ENCODE measurements at places on chromosomes 11 and 22. TPM values are rescaled to one million over a fixed set of nuclear protein-coding genes. Genes with fewer than 3 reads are reported as not detected.

Gene LRRC75B
- 15.2 TPM for total RNA-seq

Gene SORL1
- total RNA-seq, result 130 TPM

Gene PRG2
- 0.22 TPM for total RNA-seq

Gene OR56A1
- not detected for total RNA-seq

Gene OTOG
- not detected for total RNA-seq

Gene CD3E
- total RNA-seq, result 6.7 TPM

Gene SYNGR1
- 4.4 TPM for total RNA-seq

Gene SERPING1
- total RNA-seq, result 78.6 TPM

Gene MS4A6E
- not detected for total RNA-seq

Gene SWAP70
- 15.7 TPM for total RNA-seq

Gene SCN3B
- 0.43 TPM for total RNA-seq

DNA sequence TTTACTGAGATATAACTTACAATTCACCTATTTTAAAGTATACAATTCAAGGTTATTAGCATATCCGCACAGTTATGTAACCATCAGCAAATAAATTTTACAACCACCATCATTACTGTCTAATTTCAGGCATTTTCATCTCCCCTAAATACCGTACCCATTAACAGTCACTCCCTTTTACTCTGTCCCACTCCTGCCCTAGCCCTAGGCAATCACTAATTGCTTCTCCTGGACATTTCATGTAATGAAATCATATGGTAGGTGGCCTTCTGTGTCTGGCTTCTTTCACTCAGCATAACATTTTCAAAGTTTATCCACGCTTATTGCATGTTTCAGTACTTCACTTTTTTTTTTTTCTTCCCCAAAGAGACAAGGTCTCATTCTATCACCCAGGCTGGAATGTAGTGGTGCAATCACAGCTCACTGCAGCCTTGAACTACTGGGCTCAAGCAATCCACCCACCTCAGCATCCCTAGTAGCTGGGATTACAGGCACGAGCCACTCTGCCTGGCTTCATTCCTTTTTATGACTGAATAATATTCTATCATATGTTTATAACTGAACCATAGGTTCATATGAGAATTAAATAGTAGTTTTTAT is 61.4 kb upstream of the CHRM4 start:
- no peak for DNase-seq

- DNase-seq, result no peak
These were observed 23.0 kb upstream of the MYEOV start for GRCh38 chr11:69270941-69271340.

DNA sequence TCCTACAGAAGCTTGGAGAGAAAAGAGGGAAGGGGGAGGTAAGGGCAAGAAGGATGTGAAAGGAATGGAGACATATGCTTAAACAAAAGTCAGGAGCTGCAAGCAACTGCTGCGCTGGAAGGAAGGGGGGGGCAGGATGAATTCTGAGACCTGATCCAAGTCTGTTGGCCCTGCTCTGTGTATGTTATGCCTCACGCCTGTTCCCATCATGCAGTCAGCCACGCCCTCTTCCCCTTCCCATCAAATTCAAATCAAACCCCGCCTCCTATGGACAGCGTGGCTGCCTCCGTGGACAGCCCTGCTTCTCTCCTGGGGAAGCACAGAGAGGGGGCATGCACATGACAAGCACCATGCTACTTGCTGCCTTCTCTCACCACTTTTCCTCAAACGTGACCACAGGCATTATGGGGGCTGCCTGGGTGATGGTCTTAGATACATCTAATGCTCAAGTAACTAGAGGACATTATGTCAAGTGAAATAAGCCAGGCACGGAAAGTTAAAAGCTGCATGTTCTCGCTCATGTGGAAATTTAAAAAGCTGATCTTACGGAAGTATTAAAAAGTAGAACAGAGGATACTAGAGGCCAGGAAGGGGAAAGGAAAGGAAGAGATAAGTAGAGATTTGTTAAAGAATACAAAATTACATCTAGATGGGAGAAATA is 45.8 kb upstream of the CYP2D6 start:
- no peak for DNase-seq

- no peak for DNase-seq
These were observed 33.1 kb upstream of the SPTBN2 start for GRCh38 chr11:66762088-66762487.

- no peak for DNase-seq
These were observed 443 bp upstream of the CELF1 start for GRCh38 chr11:47553406-47553743.

GRCh38 chr11:72750086-72750485 is 2.1 kb downstream of the ARAP1 start:
- DNase-seq, result no peak

DNA sequence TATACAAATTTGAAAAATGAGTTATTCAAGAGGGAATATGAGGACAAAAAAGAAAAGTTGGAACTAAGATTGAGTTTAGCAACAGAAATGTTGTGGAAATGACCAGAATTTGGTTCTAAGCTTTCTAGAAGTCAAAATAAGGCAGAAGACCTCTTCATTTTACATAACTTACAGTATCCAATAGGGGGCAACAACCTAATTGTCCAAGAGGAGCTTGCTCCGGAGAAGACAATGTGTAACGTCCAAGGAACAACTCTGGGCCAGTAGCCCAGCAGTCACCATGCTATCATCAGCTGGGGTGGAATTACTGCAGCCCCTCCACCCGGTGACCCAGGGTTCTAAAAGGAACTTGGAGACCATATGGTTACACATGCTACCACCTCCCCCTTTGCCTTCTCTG is 14.1 kb downstream of the CNTF start:
- no peak for DNase-seq

DNA sequence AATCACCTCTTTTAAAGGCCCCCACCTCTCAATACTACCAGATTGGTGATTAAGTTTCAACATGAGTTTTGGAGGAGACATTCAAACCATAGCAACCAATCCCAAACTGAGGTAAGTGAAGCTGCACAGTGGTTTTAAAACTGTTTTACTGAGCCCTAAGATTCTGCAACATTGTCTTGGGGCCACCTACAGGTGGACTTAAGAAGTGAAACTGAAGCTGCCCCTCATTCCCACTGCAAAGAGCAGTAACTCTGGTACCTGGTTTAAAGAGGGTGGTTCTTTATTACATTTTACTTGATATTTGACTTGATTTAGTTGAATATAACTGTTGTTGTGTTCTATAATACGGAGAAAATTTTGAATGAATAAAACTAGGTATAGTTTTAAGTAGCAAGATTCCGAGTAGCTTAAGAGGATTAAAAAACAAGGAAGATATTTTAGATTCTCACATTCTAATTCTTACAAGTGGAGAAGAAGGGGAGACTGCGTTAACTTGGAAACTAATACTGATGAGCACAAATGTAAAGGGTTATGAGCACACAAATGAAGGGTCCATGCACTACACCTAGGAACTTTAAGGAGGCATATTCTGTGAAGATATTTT is 26.7 kb downstream of the SYT9 start:
- DNase-seq, result no peak

- DNase-seq, result no peak
These were observed 37.1 kb downstream of the RPL27A start for GRCh38 chr11:8719721-8720120.

- no peak for DNase-seq
These were observed 21.7 kb upstream of the MICALL1 start for GRCh38 chr22:37884420-37884819.

- DNase-seq, result no peak
These were observed 114.9 kb downstream of the MPPED2 start for GRCh38 chr11:30471244-30471643.

DNA sequence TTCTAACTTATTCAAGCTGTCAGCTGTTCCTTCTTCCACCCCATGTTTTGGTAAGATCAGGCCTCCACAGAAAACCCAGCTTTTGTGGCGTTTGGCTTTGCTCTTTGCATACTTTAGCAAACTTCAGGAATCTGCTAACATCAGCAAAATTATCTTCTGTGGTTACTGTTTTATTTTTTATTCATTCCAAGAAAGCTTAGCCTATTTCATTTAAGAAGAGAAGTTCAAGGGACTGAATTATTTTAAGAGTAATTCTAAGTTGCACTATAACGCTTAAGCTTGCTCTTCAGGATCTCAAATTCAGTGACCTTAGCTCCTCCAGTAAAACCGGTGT is 1.1 kb downstream of the JHY start:
- no peak for DNase-seq

GRCh38 chr11:83728281-83728680 is 442.1 kb upstream of the CCDC90B start:
- no peak for DNase-seq

GRCh38 chr22:49480331-49480730 is 347.3 kb downstream of the BRD1 start:
- no peak for DNase-seq

GRCh38 chr11:70040452-70040851 is 37.7 kb upstream of the ANO1 start:
- no peak for DNase-seq

DNA sequence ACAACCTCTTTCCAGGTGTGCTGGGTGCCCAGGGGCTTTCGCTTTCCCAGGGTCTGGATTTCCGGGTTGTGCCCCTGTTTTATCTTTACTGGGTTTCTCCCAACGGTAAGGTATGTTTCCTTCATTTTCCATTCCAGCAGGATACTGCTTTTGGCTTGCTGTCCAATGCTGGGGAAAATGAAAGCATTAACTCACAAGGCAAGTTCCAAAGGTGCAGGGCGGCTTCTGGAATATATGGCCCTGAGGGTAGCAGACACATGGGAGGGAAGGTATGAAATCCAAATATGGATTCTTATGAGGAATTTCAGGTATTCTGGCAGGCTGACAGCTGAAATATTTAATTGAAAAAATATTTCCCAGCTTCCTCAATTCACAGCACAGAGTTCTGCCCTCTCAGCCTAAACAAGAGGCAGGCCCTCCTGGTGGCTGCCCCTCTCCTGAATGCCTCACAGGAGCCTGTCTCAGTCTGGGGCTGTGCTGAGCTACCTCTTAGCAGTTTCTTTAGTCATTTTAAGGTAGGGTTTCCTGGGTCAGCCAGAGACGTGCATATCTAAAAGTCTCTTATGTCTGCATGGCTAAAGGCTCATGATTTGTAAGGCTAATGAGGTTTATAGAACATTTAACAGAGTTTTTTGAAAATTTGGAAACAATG is 318.6 kb upstream of the B3GAT1 start:
- DNase-seq, result no peak

DNA sequence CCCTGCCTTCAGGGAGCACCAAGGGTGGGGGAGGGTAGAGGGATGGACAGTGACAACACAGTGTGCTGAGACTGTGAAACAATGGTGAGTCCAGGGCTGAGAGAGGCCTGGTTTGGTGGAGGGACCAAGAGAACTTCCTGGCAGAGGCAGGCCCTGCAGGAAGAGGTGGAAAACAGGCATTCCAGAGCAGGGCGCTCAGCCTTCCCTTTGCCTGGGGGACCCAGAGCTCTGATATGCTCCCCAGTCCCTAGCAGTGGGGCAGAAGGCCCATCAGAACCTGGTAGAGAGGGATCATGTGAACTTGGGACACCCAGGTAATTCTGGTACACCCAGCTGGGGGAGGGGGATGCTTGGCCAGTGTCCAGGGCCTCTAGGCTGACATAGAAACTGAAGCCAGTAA is 17.2 kb upstream of the UVRAG start:
- no peak for DNase-seq

DNA sequence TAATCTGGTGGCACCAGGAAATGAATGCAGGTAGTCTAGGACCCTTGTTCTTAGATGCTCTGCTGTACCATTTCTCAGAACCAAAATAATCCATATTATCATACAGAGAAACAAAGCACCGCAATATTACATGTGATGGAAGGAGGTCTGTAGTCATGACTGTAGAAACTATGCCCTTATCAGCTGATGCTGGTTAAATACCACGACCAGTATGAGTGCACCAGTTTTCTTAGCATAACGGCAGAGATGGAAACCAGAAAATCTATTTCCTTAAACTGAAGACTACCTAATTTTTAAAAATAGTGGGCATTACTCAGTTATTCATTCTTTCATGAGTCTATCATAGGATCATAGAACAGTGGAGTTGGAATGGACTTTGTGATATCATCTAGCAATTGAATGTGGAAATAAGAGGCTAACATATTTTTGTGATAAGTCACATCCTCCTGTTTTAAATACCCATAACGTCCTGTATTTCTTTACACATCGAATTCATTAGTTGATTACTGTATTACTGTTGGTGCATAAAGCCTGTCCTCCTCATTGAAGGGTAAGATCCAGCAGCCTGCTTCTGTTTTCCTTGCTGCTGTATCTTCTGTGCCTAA is 15.1 kb downstream of the JHY start:
- DNase-seq, result no peak

DNA sequence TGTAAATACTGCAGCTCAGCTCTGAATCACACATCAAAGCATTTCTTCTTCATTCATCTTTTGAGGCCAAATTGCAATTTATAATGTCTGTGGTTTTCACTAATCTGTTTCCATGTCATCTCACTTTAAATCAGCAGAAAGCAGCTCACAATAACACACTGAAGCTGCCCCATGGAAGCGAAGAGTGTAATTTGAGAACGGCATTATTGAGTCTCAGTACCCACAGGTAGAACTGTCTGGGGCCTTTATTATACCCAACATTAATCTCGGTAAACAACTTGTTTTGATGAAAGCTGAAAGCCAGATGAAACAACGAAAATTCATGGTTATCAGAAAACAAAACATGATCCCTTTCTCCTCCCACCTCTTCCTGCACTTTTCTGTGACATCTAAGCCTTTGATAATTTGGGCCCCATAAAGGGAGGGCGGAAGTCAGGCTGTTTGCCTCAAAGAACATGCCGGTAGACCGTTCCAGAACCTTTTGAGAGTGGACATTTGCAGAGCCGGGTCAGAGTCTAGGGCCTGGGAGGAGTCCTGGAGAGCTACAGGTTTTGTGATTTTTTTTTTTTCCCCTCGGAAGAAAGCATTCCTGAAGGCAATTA is 68.2 kb upstream of the SESN3 start:
- no peak for DNase-seq

- no peak for DNase-seq
These were observed 20.1 kb upstream of the AQP11 start for GRCh38 chr11:77569676-77570070.

DNA sequence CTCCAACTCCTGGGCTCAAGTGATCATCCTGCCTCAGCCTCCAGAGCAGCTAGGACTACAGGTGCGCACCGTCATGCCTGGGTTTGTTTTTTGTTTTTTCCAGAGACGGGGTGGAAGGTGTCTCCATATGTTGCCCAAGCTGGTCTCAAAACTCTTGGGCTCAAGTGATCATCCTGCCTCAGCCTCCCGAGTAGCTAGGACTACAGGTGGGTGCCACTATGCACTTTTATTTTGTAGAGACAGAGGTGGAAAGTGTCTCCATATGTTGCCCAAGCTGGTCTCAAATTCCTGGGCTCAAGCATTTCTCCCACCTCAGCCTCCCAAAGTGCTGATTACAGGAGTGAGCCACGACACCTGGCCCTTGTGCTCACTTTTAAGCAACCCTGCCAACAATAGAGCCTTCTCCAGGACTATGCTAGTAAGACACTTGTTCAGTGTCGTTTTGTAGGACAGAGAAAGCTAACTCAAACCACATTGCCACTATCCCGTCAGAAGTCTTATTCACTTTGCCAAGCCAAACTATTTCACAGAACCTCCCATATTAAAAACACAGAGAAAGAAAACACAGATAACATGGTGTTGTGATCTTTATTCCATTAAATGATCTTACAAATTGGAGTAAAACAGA is 9.4 kb upstream of the PLAAT3 start:
- DNase-seq, result no peak

GRCh38 chr11:73344191-73344607 is 32.0 kb upstream of the RELT start:
- DNase-seq, result no peak

GRCh38 chr11:127385071-127385470 is 384.5 kb upstream of the KIRREL3 start:
- no peak for DNase-seq

- DNase-seq, result peak; percentile 87
These were observed 82.1 kb downstream of the KCNQ1 start for GRCh38 chr11:2526808-2527381.
